DMS79 (cell line): ENCODE measurements at places on chromosomes 1 and 21.

DNA sequence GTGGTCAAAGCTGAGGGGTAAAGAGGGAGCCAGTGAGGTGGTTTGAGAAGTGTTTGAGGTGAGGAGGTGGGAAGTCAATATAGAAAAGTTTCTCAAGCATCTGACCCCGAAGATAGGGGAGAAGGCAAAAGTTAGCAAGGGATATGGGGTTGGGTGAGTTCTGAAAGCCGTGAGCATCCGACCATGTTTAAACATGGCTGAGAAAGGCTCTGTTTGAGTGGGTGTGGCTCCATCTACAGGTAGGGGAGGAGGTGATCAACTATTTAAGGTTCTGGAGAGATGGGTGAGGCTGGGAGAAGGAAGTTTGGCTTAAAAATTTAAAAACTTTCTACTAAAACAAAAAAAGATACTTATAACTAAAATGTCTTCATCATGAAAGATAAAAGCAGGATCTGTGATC is 273.8 kb downstream of the KCNJ6 start:
- no peak for DNase-seq

DNA sequence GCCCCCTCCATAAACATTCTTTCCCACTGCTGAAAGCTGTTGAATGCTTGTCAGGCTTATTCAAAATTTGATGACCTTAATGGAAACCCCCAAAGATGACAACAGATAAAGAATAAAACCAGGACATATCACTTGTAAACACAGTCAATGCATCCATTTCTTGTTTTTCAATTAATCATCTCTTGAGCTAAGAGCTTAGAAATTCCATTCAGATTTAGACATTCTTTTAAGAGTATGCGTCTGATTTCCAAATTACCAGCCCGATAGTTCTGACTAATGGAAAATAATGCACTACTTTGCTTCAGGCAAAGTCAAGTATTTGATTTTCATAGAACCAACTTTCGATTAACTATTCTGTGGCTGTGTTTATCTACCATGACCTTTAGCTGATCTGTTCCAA is 100.6 kb upstream of the RUNX1 start:
- no peak for DNase-seq

DNA sequence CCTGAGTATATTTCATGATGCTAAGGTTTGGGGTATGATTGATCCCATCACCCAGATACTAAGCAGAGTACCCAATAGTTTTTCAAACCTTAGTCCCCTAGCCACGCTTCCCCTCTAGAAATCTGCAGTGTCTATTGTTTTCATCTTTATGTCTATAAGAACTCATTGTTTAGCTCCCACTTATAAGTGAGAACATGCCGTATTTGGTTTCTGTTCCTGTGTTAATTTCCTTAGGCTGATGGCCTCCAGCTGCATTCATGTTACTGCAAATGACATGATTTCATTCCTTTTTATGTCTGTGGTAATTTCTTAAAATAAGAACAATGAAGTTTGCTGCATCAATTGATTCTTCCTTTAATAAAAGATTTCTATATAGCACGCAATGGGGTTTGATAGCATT is 301.3 kb downstream of the PLPP3 start:
- no peak for DNase-seq

- DNase-seq, result no peak
Observed at GRCh38 chr1:155008015-155008941, 5.7 kb downstream of the ZBTB7B start.

DNA sequence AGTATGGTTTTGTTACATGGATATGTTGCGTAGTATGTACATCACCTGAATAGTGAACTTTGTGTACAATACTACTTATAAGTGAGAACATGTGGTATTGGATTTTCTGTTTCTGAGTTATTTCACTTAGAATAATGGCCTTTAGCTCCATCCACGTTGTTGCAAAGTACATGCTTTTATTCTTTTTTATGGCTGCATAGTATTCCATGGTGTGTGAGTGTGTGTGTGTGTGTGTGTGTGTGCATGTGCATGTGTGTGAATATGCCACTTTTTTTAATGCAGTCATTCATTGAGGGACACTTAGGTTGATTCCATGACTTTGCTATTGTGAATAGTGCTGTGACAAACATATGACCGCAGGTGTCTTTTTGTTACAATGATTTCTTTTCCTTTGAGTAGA is 147.8 kb downstream of the LEPR start:
- no peak for DNase-seq

DNA sequence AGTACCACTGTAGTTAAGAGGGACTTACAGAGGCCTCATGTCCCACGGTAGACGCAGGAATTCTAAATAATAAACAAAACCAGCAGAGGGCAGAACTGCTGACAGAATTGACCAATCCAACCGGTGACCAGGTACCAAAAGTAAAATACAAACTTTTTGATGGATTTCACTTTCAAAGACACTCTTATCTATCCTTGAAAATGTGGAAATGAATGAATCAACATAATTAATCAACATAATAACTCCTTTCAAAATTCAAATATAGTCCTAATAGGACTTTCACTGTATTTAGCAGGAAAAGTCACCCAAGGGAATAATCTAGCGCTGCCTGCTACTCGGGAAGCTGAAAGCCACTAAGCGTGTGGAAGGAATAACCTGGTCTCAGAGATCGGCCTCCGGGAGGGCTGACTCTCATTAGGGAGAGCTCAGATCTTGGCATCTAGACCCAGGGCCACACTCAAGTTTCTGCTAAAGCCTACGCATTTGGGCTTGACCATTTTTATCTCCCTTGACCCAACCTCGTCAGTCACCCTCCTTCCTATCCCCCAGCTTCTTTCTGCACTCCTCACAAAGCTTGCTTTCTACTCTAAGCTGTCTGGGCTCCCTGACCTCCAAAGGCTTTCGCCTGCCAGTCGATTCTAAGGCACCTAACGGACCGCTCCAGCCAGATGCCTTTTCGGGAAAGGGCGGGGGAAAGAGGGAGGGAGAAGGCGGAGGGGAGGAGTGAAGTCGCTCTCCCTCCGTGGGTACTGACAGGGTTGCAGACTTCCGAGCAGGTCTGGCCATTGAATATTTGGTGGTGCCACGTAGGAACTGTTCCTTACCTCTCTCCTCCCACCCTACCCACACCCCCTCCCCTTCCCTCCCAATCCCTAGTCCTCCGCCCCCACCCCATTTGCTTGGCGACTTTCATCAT is 1.6 kb downstream of the COL11A1 start:
- DNase-seq, result peak; percentile 1

DNA sequence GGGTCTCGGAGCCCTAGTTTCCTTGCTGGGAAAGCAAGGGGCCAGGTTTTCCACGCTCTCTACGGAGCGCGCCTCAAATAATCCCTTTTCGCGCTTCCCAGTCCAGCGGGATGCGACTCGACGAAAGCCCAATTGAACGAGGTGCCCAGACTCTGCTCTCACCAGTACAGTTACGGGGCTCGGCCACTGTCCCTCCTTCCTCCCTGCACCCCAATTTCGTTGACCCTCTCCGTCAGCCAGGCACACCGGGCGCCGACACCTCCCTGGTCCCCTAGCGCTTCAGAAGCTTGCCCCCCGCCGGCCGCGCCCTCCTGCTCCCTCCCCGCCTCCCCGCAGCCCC is 389 bp downstream of the SEMA6C start:
- DNase-seq, result no peak

- DNase-seq, result no peak
Observed at GRCh38 chr1:11929849-11930248, 3.6 kb upstream of the KIAA2013 start.

DNA sequence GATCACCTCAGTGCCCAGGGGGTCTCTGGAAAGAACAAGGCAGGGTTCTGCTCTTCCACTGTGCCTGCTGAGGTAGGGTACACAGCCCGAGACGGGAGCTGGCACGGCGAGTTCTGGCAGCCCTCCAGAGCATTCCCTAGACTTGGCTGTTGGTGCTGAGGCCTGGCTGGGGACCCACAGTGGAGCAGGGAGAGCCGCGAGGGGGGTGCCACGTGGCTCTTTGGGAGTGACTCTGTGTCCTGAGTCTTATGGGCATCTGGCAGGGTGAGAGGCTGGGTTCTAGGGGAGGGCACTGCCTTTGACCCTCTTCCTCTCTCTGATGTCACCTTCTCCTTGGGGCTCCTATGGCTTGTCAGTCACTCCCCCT is 336.4 kb downstream of the CAMTA1 start:
- DNase-seq, result peak; percentile 27

DNA sequence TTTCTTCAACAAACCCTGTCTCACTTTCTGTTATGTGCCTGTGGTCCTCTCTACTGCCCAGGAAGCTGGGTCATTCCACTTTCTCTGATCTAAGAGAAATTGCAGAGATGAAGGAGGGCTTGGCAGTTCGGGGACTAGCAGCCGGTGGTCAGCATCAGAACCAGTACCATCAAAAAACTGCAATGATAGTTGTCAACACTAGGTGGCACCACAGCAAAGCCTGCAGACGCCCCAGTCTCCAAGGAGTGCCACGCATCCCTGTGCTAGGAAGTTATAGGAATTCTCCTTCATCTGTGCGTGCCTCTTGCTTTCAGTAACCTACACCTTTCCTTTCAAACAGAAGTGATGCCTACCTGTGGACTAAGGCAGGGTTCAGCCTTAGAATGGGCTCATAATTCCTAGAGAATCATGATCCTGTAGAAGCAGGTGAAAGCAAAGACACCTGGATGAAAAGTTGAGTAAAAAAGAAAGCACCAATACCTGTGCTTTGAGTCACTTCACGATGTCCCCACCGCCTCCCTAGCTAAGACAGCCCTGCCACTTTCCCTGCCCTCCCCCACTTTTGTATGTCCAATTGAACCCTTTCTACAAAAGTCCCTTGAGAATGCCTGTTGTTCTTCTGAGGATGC is 129.2 kb downstream of the ADAMTS1 start:
- no peak for DNase-seq

GRCh38 chr1:2472561-2473177 is 3.4 kb upstream of the PLCH2 start:
- DNase-seq, result no peak

GRCh38 chr1:157407917-157408525 is 144.3 kb downstream of the FCRL5 start:
- DNase-seq, result no peak

GRCh38 chr1:195173753-195174152 is 1434.5 kb downstream of the KCNT2 start:
- DNase-seq, result no peak

GRCh38 chr1:176533020-176533419 is 70.0 kb downstream of the PAPPA2 start:
- no peak for DNase-seq

- DNase-seq, result no peak
Observed at GRCh38 chr21:24046829-24047443, 1560.3 kb downstream of the MRPL39 start.

- DNase-seq, result no peak
Observed at GRCh38 chr1:207497941-207498340, 2.0 kb downstream of the CR1 start.

GRCh38 chr1:160207771-160208556 is 2.8 kb downstream of the PEA15 start:
- no peak for DNase-seq

DNA sequence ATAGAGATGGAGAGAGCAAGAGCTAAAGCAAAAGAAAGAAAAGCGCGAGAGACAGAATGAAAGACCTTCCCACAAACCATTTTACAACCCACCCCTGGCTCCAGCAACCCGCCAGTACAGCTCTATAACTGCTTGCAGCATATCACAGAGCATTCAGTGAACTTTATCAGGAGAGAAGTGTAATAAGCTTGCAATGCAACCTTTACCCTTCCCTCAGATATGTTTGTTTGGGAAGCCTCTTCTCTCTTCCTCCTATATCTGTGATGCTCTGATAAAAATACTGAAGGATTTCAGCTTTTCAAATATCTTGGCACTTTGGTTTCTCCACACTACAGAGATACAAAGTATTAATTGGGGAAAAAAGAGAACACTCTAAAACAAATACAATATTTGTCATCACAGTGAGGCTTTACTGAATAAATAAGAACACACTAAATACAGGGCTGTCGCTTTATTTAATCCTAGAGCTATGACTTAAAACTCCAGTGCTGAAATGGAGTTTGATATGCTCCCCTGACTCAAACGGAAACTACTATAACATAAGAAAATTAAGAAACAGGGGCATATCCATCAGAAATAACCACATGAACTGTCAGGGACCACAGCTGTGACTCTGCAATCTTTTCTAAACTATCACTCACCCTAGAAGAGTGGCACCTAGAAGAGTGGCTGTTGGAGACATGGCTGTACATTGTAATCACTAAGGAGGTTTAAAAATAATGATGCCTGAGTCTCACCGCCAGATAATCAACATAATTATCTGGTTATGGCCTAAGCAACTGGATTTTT is 6.7 kb downstream of the CRP start:
- no peak for DNase-seq

- DNase-seq, result no peak
Observed at GRCh38 chr1:23100074-23100748, 68.4 kb downstream of the LUZP1 start.

- peak; percentile 68 for DNase-seq
Observed at GRCh38 chr1:15152318-15153183, 996 bp upstream of the TMEM51 start.

DNA sequence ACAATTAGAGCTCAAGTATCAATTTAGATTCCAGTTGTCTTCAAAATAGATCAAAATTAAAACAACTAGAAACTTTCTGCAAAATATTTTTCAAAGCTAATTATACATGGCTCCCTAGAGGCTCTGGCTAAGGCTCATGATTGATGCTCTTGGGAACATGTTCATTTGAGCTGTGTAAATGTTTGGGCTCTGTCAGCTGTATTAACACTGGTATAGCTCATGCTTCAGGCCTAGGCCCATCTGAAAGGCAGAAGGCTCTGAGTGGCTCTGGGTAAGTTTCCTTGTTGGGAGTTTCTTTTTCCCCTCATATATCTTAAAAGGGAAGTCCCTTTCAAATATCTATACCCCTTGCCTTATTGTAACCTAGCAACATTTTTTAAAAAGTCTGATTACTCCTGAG is 81.3 kb downstream of the UROD start:
- DNase-seq, result no peak

DNA sequence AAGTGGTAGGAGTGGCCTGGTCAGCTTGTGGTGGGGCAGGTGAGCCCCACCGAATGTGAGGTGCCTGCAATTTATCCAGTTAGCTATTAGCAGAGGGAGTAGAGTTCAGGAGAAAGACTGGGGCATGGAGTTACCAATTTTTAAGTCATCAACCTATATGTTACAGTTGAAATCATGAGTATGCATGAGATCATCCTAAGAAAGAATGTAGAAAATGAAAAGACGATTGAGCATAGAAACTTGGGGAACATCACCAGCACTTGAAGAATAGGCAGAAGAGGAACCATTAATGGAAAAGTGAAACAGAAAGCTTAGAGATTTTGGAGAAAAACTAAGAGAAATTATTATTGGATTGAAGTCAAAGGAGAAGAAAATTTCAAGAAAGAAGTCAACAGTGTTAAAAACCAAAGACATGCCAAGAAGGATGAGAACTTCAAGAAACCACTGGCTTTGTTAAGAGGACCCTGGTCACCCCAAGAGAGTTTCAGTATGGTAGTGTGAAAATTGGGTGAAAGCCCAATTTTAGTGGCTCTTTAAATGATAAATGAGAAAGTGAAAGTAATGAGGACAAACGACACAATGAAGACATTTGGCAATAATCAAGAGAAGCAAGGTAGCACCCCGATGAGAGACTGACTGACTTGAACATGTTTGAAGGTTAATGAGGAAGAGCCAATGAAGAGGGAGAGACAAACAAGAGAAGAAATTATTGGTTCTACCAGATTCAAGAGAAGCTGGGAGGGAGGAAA is 36.7 kb downstream of the DNASE2B start:
- DNase-seq, result no peak

GRCh38 chr1:243605604-243606003 is 244.4 kb downstream of the AKT3 start:
- DNase-seq, result no peak
